ENCODE measurements at places on chromosomes 4 and X. TPM values are rescaled to one million over a fixed set of nuclear protein-coding genes. Genes with fewer than 3 reads are reported as not detected.

LONRF3 gene
- total RNA-seq, result 79.1 TPM

PPEF1 gene
- 1.3 TPM for total RNA-seq

MAGEE1 gene
- total RNA-seq, result 1.5 TPM

CCDC120 gene
- 20.6 TPM for total RNA-seq

TMEM33 gene
- total RNA-seq, result 53.2 TPM

MND1 gene
- total RNA-seq, result not detected

REPS2 gene
- total RNA-seq, result 29.7 TPM

PAGE4 gene
- not detected for total RNA-seq

DNA sequence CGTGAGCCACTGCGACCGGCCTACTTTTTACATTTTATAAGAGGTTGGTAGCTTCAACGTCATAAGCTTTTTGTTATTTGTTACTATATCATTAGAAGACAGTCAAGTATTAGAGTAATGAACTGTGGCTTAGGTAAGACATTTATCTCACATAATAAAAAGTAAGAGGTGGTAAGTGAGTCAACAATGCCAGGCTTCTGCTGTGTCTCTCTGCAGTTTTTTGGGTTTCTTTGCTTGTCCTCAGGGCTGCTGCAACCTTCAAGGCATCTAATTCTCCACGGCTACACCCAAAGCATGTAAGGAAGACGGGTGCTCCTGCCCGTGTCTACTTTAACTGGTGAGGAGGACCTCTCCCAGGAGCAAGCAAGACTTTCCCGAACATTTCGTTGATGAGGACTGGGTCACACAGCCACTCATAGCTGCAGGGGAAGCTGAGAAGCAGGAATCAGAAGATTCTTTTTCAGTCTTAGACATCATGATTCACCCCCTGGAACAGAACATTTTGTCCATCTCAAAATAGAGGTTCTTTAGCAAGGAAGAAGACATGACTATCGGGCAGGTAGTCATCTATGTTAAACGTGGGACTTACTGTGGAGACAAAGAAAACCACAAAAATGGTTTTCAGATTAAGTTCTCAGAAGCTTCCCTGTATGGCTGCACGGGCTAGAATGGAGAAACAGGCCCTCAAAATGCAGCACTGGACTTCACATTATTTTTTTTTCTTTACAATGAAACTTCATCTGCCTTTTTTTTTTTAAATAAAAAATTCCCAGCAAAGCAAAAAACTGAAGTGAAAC lies 13.0 kb upstream of the RHOH start:
- DNase-seq, result no peak

DNA sequence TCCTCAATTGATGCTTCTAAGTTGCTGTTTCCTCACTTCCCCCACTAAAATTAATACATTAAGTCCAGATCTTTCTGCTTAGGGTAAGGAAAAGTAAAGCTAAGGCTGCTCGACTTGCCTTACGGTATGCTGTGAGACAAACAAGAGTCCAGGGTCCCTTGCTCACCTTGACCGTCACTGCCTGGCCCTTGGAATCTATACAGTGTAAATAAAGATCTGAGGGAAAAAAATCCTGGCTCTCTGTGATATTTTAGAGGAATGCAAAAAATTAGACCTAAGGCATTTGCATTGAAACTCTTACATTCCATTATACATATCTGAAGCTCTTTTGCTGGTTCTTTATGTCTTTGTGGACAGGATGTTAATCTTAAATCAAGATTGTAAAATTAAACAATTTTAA lies 129.6 kb upstream of the HCCS start:
- no peak for DNase-seq

GRCh38 chr4:52783069-52783468 lies 31.8 kb upstream of the ERVMER34-1 start:
- no peak for DNase-seq

DNA sequence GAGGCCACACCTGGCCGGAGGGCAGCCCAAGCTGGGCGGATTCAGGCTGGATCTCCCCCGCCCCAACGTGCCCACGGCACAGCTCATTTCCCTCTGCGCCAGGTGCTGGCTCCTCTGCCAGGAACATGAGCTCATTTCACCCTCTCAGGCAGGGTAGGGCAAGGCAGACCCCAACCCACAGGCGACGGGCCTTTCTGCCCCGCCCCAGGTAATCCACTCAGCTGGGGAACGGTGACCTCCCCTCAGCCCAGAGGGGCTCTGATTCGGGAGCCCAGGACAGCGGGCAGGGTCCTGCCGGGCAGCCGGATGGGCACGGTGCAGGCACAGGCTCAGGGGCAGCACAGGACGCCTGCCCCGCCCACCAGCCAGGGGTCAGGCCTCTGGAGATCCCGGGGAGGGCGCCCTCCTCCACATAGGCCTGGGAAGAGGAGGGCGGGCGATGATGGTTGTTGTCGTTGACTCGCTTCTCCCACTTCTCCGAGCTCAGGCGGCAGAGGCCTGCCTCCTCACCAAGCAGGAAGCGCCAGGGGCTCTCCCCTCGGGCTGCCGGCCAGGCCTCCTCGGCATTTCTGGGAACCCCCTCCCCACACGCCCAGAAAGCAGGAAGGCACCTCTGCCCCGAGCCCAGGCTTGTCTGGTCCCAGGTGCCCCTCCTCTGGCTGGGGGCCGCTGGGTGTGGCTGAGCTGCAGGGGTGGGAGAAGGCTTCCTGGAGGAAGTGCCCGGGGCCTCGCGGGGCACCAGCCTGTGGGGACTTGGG lies 31.1 kb downstream of the TACC3 start:
- peak; percentile 80 for DNase-seq

DNA sequence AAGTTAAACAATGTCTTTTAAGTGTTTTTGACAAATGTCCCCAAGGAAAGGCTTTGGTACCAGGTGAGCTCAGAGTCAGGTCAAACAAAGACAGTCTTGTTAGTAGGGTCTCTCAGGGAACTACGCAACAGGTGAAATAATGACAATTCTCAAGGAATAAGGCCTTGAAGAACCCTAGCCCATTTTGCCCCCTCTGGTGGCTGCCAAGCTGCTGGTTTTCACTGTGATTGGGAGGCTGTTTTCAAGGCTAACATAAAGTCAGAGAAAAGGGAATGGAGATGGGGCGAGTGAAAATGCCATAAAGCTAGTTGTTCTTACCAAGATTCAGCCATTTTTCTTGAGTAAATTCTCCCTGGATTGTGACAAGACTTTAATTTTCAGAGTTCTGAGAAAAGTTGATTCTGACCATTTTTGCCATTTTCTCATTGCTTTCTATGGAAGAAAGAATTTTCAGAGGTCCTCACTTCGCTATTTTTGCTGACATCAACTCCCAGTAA lies 58.7 kb downstream of the RWDD4 start:
- DNase-seq, result peak; percentile 40

DNA sequence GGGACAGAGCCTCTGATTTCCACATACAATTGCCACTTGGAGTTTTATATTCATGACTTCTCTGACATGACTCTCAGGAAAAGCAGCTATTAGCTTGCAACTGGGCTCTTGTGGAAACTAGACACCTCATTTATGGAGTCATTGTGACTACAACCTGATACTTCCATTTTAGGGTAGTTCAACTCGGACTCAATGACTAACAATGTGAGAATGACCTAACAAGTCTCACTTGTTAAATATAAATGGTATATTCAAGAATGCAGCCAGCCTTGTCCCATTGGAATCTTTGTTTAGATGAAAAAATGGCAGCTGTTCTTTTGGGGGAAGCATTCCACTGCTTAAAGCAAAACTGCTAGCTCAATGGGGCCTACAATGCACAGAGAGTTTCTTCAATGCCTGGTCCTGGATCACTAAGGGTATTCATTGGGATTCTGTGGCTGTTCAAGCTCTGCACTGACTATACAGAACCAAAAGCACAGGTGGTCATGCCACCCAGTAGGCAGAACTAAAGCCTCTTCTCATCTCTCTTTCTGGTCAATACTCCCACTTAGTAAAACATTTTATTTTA lies 36.5 kb upstream of the GLRA3 start:
- DNase-seq, result no peak

- DNase-seq, result no peak
Measured at GRCh38 chr4:104890598-104891275, 255.9 kb upstream of the TET2 start.

DNA sequence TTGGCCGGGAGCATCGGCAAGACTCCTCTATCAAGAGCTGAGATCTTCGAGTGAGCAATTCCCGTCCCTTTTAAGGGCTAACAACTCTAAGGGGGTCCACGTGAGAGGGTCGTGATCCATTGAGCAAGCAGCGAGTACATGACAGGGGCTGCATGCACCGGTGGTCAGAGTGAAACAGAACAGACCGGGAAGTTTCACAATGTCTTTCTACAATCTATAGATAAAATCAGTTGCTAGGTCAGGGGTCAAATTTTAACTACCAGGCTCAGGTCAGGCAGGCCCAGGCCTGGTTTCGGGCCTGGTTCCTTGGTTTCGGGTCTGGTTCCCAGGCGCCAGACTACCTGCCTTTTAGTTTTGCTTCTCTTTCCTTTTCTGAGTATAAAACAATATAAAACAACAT lies 160.1 kb downstream of the PTCHD1 start:
- DNase-seq, result no peak

GRCh38 chrX:66002824-66003680 lies 36.8 kb downstream of the VSIG4 start:
- no peak for DNase-seq

DNA sequence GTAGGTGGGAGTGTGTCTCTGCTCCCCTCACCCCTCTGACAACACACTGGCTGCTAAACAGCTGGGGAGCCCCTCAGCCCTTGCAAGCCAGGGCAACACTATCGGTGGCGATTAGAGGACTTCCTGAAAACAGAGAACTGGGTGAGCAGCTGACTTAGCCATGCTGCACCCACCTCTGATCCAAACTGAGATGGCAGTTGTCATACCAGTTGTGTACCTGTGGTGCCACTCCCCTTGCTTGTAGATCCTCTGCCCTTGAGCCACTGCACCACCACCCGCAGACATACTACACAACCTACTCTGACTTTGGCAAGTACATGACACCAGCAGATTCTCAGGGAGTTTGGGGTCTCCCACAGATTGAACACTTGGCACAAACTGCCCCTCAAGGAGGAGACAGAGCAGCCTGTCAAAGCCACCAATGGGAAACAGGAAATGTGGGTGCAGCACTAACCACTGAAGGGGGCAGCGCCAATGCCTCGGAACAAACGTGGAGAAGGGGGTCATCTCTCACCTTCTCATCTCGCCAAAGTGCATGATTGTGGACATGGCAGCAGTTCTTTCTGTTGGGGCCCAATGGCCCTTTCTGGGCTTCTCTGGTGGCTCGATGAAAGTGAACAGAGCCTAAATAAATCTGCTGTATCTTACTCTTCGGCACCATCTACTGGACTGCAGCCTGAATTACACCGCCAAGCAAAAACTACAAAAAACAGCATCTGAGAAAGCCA lies 119.8 kb downstream of the NEK1 start:
- peak; percentile 44 for DNase-seq

GRCh38 chr4:20019310-20020015 lies 232.2 kb upstream of the SLIT2 start:
- DNase-seq, result no peak

DNA sequence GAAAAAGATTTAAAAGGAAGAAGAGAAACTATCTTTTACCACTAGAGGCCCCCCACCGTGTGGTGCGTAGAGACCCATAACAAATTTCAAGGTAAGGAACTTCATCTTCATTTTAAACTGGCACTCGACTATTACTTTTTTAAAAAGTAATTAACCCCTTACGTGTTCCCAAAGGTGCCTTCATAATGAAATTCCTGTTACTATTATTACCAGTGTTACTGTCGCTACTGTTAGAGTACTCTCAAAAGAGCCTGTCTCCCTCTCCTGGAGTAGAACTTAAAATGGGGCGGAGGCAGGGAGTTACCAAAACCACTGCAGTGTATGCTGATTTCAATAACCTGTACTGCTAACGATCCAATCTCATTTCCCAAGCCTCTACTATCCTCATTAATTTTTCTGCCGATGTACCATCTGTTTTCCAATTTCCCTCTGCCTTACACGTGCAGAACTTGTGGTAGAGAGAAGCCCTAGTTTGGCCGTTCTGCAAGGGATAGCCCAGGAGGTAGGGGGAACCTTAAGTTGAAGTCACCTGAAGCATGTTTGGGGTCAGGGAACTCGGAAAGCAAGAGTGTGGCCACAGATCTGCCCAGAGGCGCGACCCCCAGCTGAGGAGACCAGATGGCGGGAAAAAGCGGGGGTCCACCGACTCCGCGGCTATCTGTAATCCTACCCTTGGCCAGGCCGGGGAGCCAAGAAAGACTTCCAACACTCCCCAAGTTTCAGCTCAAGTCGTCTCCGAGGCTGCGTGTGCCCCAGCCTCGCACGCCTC lies 720 bp upstream of the STK26 start:
- no peak for DNase-seq

DNA sequence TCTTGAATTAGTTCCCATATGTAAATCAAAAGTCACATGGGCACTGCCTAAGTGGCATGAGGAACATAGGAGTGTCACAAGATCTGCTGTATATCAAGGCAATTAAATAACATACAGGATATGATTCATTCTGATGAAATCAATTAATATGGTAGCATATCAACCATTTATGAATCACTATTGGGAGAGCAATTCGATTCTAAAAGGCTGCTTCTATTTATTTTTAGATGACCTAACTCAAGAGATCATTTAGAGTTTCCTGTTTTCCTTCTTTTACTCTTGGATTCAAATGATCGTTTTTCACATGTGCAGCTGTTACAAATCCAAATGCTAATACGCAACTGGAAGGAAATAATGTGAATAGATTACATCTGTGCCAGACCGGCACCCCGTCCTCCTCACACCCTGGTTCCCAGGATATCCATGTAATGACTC lies 81.9 kb downstream of the HCCS start:
- no peak for DNase-seq

DNA sequence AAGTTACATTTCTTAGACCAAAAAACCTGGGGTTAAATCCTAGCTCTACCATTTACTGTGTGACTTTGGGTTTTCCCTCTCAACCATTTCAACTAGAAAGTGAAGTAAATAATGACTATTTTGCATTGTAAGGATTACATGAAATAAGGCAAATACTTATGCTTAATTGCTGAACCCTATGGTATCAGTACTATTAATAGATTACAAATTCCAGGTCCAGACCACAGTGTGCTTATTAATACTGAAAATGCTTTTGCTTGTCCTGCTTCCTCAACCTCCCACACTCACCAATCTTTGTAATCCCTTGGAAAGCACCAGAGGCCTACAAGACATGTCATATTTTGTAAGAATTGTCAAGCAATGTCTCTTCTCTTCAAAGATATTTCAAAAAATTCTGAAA lies 456.5 kb downstream of the SPOCK3 start:
- no peak for DNase-seq

- no peak for DNase-seq
Measured at GRCh38 chr4:146790515-146790914, 151.8 kb downstream of the POU4F2 start.

DNA sequence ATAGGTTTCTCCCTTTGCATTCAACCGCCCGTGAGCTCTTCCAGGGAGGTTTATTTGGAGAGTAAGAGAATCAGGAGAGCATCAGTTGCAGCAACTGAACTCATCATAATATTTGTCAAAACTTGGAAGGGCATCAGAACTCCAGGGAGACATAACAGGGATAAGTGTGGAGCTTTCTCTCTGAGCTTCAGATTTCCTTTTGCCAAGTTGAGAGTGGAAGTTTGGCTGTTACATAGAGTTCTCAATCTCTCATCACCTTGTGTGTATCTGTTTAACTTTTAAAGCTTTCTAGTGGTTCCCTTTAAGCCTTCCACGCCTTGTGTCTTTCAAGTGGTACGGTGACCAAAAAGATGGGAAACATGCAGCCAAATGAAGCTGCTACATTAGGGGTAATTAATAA lies 18.8 kb downstream of the BMP3 start:
- DNase-seq, result peak; percentile 52

GRCh38 chr4:152646221-152646620 lies 33.6 kb downstream of the TMEM154 start:
- peak; percentile 22 for DNase-seq
